AG04449 (cell line): ENCODE measurements at places on chromosomes 5 and 9.

- DNase-seq: no peak
Observed at GRCh38 chr5:52767766-52768480, 19.8 kb upstream of the ITGA1 start.

- DNase-seq: no peak
Observed at GRCh38 chr9:113588242-113588810, 124.8 kb downstream of the RGS3 start.

- no peak for DNase-seq
Observed at GRCh38 chr5:29130786-29131185, 2062.7 kb upstream of the CDH6 start.

GRCh38 chr5:150148117-150148927, 7.3 kb downstream of the PDGFRB start:
- no peak for DNase-seq

DNA sequence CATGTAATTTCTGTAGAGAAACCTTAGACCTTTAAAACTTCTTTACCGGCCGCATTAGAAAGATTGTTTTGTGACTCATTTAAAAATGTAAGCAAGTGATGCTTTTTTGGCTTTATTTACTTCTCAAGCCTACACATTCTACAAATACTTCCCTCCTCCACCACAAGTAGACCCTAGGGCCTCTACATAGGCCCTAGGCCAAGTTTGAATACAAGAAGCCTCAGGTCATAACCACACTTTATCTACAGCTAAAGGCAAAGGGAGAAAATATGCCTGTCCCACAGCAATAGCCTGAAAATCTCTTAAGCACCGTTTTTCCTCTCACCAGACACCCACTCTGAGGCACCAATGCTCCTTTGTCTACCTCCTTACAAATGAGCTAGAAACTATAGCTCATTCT, 53.9 kb downstream of the CSNK1A1 start:
- DNase-seq: peak; percentile 89

DNA sequence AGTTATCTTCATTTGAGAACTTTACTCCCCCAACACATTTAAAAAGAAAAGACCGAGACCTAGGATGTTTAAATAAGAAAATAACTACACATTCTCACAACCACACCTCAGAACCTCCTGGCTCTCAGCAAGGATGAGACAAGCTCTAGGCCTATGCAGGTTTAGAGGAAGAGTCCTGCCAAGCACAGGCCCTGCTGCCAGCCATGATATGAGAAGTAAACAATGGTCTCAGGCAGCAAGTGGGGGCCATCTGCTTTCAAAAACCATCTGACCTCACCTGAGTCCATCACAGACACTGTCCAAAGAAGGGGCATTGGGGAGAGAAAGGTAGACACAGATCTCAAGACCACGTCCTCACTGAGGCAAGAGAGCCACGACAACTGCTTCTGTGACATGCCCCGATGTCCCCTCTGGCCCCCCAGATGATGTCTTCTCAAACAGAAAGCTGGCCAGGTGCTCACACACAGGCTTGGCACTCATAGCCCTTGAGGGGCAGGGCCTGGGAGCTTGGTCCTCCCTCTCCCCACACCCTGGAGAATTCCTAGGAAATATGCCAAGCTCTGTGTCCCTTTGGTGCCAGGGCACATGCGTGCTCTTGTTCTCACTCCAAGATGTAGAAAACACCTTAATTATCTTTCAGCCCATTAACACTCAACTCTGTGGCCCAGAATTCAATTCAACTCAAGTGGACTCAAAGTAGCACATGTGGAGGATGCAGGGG, 150.4 kb downstream of the FSTL4 start:
- no peak for DNase-seq

DNA sequence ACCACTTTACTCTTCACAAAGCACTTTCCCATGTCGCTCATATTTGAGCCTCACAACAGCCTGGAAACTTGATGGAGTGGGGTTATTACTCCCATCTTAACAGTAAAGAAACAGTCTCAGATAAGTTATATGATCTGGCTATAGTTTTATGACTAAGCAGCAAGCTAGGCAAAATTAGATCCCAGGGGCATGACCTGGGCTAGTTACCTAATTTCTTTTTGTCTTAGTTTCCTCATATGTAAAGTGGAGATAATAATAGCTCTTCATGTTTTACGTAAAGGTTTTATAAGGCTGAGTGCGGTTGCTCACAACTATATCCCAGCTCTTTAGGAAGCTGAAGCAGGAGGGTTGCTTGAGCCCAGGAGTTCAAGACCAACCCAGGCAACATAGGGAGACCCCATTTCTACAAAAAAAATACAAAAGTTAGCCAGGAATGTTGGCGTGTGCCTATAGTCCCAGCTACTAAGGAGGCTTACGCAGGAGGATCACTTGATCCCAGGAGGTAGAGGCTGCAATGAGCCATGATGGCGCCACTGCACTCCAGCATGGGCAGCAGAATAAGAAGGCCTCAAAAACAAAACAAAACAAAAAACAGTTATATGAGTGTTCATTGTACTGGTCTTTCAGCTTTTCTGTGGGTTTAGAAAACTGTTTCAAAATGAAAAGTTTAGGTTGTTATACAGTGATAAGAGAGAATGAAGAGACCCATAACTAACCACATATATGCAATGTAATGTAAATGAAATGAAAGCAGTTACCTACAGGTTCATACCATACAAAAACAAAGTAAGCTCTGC, 6.5 kb upstream of the PLIN2 start:
- no peak for DNase-seq

DNA sequence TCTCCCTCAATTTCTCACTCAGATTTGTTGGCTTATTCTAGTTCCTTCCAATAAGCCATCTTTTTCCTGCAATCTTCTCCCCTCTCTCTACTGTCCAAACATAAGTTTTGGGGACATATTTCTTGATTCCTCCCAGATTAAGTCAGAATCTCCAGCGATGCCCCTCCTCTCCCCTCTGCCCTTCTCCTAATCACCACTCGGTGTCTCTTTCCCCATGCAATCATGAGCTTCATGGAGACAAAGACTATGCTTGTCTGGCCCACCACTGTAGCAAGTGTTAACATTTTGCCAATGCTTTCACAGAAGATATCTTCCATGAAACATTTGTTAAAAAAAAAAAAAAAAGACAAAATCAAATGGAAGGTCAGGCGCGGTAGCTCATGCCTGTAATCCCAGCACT, 42.4 kb downstream of the PDE6A start:
- DNase-seq: no peak

DNA sequence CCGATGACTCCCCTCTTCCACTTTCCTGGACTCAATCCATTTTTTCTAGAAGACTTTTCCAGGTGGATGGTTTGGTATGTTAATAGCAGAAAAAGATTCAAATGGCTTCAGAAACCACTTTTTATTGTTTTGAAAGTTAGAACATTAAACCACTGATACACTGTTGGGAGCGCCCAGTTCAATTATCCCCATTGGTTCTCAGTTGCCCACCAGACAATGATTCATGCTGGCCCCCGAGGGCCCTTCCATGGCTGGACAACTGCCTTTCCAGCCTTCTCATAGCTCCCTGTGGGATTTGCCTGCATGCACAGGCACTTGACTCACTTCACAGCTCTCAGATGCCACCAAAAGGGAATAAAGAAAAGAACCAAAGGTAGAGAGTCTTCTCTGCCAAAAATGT, 21.3 kb upstream of the ANKRD34B start:
- DNase-seq: no peak

- no peak for DNase-seq
Observed at GRCh38 chr5:178545176-178545575, 45.0 kb downstream of the COL23A1 start.

DNA sequence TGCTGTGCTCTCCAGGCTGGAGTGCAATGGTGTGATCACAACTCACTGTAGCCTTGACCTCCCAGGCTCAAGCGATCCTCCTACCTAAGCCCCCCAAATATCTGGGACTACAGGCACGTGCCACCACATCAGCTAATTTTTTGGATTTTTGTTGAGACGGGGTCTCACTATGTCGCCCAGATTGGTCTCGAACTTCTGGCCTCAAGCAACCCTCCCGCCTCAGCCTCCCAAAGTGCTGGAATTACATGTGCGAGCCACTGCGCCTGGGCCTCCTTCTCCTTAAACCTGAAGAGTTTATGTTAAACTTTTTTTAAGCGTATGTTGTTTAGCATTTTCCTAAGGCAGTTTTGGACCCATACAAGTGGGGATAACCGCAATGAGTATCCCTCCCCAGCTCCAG, 30.8 kb upstream of the SUSD3 start:
- DNase-seq: no peak

GRCh38 chr5:10685115-10685521, 75.9 kb downstream of the DAP start:
- no peak for DNase-seq

DNA sequence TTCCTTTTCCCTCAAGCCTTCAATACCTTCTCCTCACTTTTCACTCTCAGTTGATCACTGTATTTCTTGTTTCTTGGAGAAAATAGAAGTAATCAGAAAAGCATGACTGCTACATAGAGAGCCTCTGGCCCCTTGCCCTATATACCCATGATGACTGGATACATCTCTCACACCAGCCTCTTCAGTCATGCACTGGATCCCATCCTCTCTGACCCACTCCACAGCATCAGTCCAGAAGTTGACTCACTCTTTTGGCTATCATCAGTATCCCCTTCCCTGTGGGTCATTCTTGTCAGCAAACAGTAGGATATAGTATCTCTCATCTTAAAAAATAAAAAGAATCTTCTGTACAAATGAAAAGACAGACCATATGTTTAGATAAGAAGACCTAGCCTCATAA, 32.9 kb downstream of the PTCD2 start:
- no peak for DNase-seq

DNA sequence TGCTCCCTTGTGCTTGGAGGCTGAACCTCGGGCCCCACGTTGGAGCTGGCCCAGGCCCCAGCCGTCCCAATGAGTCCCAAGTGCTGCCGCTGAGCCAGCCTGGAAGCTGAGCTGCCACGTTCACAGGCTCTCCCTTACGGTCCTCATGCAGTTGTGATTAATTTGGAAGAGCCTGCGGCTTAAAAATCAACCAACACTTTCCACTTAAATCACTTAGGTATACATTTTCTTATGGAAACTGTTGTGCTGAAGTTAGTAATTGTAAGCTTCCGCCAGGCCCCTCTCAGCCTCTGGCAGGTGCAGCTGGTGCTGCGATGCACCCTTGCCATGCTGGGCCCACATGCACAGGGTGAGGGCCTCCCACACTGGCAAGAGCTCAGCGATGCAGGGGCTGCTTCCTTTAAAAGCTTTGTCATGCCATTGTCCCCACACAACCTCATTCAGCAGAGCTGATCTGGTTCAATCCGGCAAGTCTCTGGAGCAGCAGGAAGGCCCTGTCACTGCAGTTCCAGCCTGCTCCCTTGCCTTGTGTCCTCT, 61.0 kb downstream of the IPPK start:
- no peak for DNase-seq

DNA sequence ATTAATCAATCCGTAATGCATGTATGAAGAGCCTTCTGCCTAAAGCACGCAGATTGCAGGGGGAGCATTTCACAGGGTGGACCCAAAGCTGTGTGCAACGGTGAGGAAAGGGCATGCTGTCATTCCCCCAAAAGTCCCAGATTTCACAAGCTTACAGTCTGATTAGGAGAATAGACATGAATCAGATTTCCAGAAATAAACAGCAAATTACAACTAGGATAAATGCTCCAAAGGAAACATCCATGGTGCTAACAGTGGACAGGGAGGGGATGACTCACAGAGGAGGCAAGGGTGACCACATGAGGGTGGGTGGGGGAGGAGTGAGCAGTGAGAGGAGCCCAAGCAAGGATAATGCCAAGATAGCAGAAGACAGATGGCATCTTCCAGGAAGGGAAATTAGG, 258.4 kb upstream of the TAS2R1 start:
- DNase-seq: peak; percentile 69

DNA sequence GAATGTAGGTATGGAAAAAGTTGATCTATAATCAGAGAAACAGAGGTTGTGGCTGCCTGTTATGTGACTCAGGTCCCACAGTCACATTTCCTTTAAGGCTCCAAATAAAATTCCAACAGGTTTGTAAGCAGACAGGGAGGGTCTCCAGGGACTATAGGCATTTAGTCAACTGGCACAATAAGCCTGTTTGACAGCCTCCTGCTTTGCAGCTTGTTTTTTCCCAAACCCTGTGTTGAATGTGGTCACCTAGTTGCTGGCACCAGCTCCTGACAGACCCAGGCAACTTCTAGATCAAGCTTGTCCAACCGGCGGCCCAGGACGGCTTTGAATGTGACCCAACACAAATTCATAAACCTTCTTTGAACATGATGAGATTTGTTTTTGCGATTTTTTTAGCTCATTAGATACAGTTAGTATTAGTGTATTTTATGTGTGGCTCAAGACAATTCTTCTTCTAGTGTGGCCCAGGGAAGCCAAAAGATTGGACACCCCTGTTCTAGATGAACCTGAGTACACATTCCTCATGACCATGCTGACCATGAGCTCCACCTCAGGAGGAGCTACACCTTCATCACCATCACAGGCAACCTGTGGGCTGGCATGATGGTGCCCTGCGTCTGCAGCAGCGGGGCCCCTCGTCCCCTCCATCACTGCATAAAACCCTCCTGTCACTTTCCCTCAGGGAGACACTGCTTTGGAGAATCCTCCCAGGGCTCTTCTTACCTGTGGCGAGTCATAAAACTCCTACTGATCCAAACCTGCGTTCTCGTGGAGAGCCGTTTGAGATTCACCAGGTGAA, 15.7 kb upstream of the GRHPR start:
- DNase-seq: no peak

DNA sequence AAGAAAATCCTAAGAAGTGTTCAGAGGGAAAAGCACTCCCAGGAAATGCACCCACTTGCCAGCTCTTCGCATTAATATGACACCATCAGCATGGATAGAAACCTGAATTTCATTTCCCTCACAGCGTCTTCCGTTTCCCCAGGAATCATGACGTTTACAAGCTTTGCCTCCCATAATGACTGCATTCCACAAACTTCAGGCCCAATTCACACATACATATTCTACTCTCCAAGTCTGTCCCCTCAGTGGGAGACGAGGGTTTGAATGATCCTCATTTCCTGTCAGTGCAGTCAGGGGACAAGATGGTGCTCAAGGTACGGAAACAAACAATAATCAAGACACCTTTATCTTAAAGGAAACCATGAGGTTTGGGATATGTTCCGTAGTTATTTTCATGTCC, 44.9 kb upstream of the MAN2A1 start:
- DNase-seq: no peak

- DNase-seq: no peak
Observed at GRCh38 chr5:31948006-31948405, 226.1 kb downstream of the GOLPH3 start.

DNA sequence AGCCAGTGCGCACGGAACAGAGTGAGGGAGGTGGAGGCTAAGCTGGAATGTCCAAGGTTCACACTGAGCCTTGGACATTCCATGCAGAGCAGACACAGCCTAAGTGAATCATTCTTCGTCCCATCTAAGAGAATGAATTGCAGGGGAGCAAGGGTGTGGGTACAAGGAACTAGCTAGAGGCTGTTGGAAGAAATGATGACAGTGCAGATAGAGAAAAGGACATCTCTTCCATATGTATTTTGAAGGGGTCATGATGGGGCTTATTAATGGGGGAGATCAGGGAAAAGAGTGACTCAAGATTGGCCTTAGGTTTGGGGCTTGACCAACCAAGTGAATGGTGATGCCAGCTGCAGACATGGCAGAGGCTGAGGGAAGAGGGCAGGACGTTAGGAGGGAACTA, 59.2 kb downstream of the MTX3 start:
- DNase-seq: no peak

GRCh38 chr9:123771690-123772089, 158.2 kb downstream of the DENND1A start:
- no peak for DNase-seq

GRCh38 chr5:139584137-139584536, 23.0 kb downstream of the UBE2D2 start:
- DNase-seq: no peak
